ENCODE measurements at places on chromosomes 5 and 9.

DNA sequence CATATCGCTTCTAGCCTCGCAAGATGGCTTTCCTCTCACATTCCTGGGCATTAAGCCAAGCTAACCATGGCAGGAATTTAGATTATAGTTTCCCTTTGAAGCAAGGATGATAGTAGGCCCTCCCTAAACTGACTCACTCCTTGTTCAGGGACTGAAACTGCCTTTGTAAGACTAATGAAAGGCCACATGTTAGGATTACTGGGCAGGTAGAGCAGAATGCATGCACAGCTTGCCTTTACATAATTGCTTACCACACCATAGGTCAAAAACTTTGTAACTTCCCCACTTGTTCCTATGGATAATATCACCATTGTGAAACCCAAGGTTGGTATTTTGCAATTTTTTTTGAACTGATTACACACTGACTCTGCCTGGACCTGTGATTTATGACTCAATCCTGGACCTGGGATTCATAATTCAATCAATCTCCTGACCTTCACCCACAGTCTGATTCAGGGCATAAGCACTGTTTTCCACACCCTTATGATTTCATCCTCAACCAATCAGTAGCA is 41.0 kb upstream of the PRDM9 start:
- no peak for DNase-seq

- no peak for DNase-seq
Measured at GRCh38 chr9:88531920-88532698, 2.9 kb upstream of the NXNL2 start.

GRCh38 chr5:43780586-43780985 is 177.6 kb downstream of the NNT start:
- no peak for DNase-seq

- DNase-seq = no peak
Measured at GRCh38 chr5:152901754-152902153, 496.7 kb upstream of the NMUR2 start.

DNA sequence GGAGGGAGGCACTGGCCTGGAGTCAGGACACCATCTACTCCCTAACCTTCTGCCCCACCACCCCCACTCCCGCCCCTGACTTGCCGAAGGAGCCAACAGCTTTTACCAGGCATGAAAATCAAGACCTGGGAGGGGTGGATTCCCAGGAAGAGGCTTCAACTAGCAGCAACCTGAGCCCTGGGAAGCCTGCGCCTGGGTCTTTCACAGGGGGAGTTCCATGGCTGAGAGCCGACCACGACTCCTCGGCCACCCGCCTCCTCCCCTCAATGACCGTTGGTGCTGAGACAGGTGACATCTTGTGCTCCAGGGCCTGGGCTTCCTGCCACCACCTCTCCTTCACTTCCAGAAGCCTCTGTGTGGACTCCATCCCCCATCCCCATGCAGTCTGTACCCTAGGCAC is 37.1 kb downstream of the BARX1 start:
- DNase-seq = no peak

DNA sequence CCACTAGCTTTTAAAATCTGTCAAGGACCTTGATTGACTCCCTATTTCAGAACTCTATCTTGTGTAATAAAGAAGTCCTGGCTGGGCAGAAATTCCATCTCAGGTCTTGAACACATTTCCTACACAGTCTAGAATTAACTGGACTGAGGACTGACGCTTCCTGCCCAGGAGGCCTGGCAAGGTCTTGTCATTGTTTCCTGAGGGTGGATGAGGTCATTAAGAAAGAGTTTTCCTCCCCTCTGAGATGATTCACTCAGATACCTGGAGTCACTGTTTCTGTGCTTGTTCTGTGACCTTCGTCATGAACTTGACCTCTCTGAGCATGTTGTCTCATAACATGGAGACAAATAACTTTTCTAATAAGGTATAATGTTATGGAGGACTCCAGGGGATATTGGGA is 10.0 kb downstream of the MTAP start:
- no peak for DNase-seq

GRCh38 chr5:1473746-1474145 is 28.5 kb upstream of the SLC6A3 start:
- DNase-seq = no peak

GRCh38 chr9:88051138-88051537 is 76.8 kb upstream of the CDK20 start:
- no peak for DNase-seq

DNA sequence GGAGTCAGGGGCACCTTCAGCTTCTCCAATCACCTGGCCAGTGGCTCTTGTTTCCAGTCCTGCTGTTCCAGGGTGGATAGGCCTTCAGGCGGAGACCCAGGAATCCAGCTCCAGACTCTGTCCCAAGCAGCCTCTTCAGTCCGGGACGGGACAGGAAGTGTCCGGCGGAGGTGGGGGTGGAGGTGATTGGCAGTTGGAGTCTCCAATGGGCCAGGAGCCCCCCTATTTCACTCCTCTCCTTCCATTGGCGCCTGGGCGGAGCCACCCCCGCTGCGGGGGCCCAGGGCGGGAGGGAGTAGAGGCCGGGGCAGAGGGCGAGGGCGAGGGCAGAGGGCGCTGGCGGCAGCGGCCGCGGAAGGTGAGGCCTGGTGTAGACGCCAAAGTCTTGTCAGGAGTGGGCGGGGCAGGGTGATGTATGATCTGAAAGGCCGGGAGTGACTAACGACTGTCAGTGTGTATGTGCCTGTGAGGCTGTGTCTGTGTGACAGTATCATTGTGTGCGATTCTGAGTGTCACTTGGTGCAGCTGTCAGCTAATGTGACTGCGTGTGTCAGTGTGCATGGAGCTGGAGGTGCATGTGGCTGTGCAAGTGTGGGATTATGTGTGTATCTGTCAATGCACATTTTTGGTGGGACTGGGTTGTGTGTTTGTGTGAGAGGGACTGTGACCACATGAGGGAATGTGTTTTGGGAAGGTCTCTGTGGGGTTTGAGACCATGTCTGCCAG is at the start of gene IL11RA:
IL11RA (plus strand) TSS at position 310 of the 726 bp plus-strand sequence. CDS start 3,033 bp downstream, outside the sequence.
- DNase-seq = no peak

DNA sequence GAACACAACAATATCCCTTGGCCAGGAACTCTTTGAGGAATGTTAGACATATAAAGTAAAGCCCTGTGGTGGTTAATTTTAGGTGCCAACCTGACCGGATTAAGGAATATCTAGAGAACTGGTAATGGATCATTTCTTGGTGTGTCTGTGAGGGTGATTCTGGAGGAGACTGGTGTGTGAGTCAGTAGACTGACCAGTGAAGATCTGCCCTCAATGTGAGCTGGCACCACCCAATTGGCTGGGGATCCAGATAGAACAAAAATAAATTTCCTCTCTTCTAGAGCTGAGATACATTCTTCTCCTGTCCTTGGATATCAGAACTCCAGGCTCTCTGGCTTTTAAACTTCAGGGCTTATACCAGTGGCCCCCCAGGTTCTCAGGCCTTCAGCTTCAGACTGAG is 56.2 kb upstream of the TNPO1 start:
- DNase-seq = no peak

All from stimulated activated CD4-positive, alpha-beta T cell treated with anti-CD3 and anti-CD28 coated beads, Interleukin-1b, Interleukin-23, amount 100 ng/mL, for 1 hour (primary cell).